Stimulated activated CD4-positive, alpha-beta T cell treated with anti-CD3 and anti-CD28 coated beads, Interleukin-1b, Interleukin-23, amount 100 ng/mL, for 4 hours (primary cell): ENCODE measurements at places on chromosomes 7 and 10.

- no peak for DNase-seq
These were observed 101.2 kb downstream of the BAMBI start for GRCh38 chr10:28778524-28778923.

GRCh38 chr10:1575481-1576244 lies 161.7 kb downstream of the ADARB2 start:
- no peak for DNase-seq

GRCh38 chr10:132143162-132143561 lies 43.6 kb upstream of the DPYSL4 start:
- no peak for DNase-seq

DNA sequence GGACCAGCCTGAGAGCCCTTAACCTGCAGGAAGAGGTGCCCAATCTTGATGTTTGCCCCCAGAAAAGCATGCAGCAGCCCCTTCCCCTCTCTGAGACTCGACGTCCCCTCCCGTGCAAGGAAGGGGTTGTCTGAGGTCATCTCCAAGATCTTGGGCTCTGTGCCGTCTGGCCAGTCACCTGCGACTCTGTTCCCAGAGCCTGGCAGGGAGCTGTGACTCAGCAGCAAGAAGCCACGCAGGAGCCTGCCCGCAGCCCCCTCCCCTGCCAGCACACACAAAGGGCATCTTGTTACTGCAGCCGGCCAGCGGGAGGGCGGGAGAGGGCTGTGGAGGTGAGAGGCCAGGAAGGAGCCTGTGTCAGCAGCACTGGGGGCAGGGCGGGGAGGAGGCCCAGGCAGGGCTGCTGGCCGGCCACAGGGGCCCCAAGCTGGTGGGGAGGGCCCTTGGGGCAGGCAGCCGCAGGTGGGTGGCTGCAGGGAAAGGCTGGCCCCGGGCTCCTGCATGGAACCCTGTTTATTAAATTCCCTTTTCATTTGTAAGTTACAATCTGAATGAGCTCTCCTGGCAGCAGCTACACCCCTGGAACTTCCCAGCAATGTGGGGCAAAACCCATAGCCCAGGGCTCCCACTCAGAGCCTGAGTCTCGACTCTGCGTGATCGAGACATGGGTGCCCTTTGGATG lies 103.7 kb upstream of the ZMIZ1 start:
- no peak for DNase-seq

GRCh38 chr7:149459540-149460452 lies 1.1 kb downstream of the ZNF777 start:
- peak; percentile 31 for DNase-seq

DNA sequence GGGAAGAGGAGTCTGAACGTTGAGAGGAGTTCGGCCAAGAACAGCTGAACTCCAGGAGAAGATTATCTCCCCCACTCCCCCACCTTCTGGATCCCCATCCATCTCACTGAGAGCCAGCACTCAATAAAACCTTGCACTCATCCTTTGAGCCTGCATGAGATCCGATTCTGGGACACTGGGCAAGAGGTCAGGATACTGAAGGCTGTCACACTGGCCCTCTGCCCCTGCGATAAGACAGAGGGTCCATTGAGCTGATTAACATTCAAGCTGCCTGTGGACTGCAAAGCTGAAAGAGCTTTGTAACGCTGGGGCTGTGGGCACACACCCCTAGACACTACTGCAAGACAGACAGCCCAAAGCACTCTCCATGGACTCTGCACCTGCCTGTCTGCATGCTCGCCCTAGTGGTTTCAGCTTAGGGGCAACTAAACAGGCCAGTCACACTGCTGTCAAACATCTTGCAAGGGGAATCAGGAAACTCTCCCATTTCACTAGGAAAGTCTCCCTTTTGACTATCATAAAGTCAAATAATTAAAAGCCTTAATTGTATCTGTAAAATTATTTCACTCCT lies 42.3 kb upstream of the CNTNAP2 start:
- no peak for DNase-seq

- peak; percentile 11 for DNase-seq
These were observed 5.0 kb downstream of the MXI1 start for GRCh38 chr10:110212119-110213006.

GRCh38 chr10:71877821-71878220 lies 26.8 kb upstream of the PSAP start:
- no peak for DNase-seq

DNA sequence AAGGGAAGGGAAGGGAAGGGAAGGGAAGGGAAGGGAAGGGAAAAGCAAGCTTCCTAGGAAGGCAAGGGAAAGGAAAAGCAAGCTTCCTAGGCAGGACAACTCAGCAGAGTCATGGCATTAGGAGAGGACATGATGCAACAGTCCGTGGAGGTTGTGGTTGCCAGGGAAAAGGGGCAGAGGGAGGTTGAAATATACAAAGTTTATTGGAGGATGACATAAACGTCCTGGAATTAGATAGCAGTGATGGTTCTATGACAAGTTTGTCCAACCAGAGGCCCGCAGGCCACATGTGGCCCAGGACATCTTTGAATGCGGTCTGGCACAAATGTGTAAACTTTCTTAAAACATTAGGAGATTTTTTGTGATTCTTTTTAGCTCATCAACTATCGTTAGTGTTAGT lies 59.8 kb upstream of the OPN4 start:
- no peak for DNase-seq

GRCh38 chr10:5457741-5458140 lies 41.6 kb downstream of the CALML5 start:
- DNase-seq, result no peak

DNA sequence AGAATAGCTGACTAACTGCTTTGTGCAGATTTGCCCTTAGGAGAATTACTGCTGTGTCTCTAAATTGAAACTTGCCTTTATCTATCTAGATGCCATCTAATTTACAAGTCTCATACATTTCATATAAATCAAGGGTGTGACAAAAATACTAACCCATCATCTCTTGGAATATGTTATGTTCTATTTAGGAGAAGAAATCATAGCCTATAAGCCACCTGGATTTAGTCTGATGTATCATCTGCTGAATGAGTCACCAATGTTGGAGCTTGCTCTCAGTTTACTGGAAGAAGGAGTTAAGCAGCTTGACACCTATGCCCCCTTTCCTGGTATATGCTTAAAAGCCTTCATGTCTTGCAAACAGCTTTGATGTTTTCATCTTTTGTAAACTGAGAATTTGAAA lies 43.5 kb downstream of the NUP205 start:
- DNase-seq, result no peak

DNA sequence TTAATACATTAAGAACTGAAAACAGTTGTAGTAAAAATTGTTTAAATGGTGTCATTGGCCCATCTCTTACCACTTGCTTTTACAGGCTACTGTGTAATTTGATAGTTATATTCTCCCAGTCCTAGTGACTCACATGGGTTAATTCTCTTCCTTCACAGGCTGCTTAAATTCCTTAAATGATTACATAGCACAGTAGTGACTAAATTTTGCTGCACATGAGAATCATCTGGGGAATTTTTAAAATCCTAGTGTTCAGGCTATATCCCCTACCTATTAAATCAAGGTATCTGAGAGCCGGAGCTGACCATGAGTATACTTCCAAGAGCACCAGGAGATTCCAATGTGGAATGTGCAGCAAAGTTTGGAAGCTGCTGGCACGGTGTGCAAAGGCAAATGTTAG lies 45.3 kb upstream of the ZNF800 start:
- no peak for DNase-seq

DNA sequence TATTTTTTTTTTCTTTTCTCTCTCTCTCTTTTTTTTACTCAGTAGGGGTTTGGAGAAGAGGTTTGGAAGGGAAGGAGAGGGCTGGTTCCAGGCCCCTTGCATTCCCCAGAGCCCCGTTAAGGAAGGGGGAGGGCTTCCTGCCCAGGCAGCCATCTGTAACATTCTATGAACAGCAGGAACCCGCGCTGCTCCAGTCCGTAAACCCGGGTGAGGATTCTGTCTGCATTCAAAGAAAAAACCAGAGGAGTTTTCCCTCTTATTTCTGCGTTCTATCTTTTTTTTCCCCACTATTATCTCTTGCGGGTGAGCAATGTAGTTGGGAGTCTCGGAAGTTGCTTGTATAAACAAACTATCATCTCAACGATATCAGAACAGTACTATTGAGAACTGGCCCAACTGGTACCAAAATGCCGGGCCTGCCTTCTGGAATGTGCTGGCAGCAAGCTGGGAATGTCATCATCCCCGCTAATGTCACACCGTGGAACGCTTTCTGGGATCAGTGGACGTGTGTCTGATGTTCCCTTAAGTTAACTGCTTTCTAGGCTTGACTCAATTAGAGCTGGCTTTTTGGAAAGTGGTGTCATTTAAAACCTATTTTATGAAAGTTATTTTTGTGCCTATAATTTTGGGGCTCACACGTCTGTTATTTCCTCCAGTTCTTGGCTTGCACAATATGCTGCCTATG lies 153.1 kb upstream of the MEOX2 start:
- no peak for DNase-seq

GRCh38 chr7:101618207-101618839 lies 10.8 kb downstream of the MYL10 start:
- no peak for DNase-seq

DNA sequence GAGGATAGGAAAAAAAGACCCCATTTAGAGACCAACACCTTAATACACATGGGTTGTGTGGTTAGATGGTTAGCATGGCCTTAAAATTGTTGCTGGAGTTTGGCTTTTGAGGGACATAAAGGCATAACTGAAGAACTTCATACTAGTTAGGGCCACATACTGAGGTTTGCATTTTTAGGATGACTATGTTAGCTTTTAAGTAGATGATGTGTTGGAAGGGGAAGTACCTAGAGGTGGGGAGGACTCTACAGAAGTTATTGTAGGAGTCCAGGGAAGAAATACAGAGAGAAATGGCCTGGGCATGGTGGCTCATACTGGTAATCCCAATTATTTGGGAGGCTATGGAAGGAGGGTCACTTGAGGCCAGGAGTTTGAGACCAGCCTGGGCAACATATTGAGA lies 40.5 kb downstream of the ENTPD1 start:
- no peak for DNase-seq
